Activated B cell treated with CpG ODN at 0.5 μM for 24 hours (primary cell): ENCODE measurements at places on chromosomes 7 and 10.

GRCh38 chr10:107546284-107546683, 381.8 kb upstream of the SORCS1 start:
- no peak for DNase-seq

DNA sequence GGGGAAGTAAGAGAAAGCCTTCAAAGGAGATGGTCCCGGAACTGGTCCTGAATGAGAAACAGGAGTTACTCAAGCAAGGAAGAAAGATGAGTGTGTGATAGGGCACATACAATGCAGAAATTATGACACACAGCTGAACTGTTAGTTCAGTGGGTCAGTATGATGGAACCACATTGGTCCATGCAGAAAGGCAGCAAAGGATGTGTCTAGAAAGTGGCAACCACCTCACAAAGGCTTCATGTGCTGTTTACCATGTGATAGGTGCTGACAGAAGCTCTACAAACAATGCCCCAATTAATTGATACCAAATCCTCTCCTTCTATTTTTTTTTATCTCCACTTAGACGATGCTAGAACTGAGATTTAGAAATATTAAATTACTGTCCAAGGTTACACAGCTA, 258.3 kb downstream of the RELN start:
- no peak for DNase-seq

- no peak for DNase-seq
Observed at GRCh38 chr7:135159359-135160085, 11.0 kb downstream of the CYREN start.

- DNase-seq, result no peak
Observed at GRCh38 chr10:109746861-109747260, 176.4 kb downstream of the XPNPEP1 start.

DNA sequence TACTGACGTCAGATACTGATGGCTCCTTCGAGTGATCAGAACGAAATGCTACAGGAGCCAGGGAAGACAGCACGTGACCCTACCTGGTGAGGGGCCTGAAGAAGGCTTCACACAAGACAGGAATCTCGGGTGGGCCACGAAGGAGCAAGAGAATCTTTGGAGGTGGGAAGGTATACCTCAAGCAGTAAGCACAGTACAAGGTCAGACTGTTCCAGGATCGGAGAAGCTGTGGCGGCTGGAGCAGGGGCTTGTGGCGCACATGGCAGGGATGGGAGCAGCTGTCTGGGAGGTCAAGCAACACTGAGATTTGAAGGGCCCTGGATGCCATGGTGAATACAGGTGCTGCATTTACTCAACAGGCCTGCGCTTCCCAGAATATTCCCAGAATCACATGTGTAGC, 45.4 kb downstream of the C10orf143 start:
- no peak for DNase-seq

GRCh38 chr10:9443758-9444157, 1389.3 kb downstream of the GATA3 start:
- DNase-seq, result no peak

DNA sequence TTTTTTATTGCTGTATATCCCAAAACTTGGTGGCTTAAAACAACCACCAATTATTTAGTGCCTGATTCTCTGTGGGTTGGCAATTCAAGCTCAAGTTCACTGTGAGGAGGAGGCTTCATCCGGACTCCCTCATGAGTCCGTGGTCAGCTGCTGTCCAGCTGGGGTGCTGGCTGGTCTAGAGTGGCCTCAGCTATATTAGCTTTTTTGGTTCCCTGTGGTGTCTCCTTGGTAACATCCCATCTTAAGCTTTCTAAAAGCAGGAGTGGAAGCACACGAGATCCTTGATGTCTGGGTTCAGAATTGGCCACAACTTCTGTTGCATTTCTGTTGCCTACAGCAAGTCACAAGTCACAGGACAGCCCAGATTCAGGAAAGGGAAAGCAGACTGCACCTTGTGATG, 536.5 kb upstream of the FZD8 start:
- DNase-seq, result no peak

DNA sequence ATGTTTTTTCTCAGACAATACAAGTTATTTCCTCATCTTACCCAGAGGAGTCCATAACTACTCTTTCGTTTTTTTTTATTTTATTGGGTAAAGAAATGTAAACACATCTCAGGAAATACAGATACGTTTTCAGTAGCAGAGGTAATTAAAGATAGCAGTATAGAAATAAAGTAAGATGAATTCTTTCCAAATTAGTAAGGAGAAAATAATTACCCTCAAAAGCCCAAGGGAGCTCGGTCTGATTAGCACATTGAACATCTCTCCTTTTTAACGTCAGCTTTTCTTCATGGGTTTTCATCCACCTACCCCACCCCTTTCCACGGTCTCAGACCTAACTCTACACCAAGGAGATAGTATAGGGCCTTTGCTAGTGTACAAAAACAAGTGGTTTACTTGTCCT, 294.2 kb downstream of the GRID1 start:
- DNase-seq, result no peak
